ENCODE measurements at places on chromosomes 13 and 19.
A peak's percentile ranks its signal among the peaks of the same experiment; 100 is the strongest.

GRCh38 chr19:11247391-11247790 lies 8.0 kb downstream of the ANGPTL8 start:
- no peak for DNase-seq

DNA sequence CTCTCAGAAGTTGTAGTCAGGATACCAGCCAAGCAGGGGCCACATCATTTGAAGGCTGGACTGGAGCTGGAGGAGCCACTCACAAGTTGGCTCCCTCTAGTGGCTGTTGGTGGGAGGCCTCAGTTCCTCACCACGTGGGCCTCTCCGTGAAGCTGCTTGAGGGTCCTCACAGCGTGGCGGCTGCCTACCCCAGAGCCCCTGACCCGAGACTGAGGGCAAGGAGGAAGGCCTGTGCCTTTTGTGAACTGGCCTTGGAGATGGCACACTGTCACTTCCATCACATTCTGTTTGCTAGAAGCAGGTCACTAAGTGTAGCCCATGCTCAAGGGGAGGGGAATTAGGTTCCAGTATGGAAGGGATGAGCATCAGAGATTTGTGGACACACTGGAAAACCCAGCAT lies 14.6 kb downstream of the GNA11 start:
- peak; percentile 81 for DNase-seq

DNA sequence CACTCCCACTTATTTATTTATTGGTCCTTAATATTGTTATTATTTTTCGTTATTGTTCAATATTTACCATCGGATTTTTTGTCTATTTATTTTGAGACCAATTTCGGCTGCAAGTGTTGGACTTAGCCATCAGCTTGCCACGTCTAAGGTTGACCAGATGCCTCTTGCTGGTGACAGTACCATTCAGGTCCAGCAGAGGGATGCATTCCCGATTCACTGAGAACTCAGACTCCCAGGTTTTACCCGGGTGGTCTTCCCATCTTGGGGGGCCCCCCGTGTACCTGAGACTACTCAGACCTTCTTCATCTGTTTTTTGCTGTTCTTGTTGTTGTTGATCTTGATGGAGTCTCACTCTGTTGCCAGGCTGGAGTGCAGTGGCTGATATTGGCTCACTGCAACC lies 1435.2 kb downstream of the UQCRFS1 start:
- no peak for DNase-seq

DNA sequence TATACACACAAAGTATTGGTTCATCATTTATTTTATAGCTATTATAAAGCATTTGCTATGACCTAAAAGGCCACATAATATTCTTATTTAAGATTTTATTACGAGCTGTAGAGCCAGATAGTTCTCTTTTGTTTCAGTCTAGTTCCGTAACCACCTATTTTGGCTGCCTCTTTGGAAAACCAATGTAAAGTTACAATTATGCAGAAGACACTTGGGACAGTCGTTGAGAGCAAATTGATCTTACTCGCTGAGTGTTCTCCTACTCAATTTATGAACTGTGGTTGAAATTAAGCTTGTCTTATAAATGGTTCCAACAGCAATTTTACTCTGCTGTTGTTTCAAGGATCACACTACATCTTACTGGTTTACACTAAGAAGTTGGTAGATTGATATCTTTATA lies 122.3 kb downstream of the SLC7A1 start:
- no peak for DNase-seq

DNA sequence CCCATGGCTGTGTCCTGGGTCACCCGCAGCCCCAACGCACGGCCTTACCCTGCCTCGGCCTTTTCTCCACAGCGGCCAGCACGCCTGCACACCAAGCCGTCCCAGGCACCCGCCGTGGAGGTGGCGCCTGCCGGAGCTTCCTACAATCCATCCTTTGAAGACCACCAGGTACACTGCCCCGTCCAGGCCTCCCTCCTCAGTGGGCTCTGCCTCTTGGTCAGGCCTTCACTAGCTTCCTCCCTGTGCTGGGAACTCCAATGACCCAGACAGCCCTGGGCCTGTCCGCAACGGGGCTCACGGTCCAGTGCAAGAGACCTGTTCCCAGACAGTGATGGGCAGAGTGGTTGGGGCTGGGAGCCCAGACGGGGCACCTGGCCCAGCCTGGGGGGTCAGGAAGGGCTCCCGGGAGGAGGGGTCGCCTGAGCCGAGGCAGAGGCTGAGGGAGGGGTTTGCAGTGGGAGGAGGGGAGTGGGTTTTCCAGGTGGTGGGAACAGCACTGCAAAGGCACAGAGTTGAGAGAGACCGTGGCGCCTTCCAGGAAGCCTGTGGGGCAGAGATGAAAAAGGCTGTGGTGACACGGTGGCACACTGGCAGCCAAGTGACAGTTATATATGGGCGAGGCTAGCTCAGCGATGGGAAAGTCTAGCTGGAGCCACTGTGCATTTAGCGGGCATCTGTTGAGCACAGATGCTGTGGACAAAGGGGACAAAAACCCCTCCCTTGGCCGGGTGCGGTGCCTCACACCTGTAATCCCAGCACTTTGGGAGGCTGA lies 7.3 kb downstream of the NOP53 start:
- DNase-seq: no peak

GRCh38 chr19:34734537-34735103 lies 577 bp downstream of the ZNF181 start:
- DNase-seq: no peak

- no peak for DNase-seq
Measured at GRCh38 chr13:110354715-110355473, 47.8 kb downstream of the COL4A2 start.

DNA sequence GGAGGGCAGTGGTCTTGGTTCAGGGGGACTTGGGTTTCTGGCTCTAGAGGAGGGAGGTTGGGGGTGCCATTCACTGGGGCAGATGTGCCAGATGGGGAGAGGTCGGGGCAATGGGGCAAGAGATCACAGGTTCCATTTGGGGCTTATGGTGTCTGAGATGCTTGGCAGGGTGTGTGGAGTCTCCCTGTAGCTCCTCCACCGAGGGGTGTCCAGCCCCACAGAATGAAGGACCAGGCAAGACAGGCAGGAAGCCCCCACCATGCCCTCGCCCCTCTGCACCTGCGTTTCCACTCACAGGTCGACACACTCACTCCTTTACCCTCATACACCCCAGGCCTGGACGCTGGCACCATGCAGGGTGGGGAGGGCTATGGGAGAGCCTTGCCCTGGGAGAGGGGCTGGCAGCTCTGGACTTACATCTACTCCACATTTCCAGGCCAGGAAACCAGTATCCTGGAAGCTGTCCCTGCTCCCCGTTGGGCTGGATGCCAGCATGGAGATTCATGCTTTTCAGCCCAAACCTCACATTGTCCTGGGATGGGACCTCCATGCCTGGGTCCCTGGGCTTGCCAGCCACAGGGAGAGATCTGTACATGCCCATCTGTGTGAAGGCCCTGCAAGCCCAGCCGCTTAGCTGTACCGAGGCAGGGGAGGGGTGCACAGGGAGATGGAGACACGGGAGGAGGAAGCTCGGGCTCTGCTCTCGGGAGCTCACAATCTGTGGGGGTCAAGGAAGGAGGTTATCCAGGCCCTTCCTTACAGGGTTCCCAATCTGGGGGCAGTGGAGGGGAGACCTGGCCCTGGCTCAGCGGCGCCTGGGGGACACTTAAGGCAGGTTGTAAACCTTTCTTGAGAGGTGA lies 77.1 kb downstream of the CHST8 start:
- no peak for DNase-seq

DNA sequence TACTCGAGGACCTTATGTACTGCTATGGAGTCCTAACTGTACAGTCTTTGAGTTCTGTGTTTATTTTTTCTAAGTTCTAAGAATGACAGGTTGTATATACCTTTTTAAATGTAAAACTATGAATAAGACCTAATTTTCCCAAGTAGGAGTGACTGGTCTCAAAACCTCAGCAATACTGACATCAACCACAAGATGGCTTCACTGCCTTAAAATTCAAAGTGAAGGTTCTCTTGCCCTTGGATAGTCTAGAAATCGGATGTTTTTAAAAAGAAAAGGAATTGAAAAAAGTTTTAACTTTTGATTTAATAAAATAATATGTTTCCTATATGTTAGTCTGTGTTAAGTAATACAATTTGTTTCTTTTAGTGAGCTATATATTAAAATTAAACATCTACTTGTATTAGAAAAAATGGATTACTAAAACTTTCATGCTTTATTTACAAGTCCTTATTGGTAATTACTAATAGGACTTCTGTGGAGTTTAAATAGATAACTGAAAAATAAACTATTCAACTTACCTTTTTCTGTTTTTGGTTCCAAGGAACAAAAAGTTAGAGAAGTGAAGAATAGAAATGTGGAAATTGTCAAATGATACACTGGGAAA lies 52.0 kb downstream of the TDRD3 start:
- DNase-seq: no peak

DNA sequence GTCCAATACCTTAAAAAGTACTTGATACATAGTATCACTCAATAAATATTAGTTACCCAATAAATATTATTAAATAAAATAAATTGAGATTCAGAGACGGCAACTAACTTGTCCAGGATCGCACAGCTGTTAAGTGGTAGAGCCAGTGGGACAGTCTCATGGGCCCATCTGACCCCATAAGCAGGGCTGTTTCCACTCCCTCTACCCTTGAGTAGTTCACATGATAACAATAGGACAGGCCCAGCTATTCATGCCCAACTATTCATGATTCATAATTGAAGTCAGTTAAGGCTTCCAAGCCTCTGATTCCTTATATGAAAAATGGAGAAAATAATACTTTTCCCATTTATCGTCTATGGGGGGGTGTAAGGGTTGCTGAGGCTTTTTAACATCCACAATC lies 78.2 kb downstream of the C13orf42 start:
- no peak for DNase-seq

DNA sequence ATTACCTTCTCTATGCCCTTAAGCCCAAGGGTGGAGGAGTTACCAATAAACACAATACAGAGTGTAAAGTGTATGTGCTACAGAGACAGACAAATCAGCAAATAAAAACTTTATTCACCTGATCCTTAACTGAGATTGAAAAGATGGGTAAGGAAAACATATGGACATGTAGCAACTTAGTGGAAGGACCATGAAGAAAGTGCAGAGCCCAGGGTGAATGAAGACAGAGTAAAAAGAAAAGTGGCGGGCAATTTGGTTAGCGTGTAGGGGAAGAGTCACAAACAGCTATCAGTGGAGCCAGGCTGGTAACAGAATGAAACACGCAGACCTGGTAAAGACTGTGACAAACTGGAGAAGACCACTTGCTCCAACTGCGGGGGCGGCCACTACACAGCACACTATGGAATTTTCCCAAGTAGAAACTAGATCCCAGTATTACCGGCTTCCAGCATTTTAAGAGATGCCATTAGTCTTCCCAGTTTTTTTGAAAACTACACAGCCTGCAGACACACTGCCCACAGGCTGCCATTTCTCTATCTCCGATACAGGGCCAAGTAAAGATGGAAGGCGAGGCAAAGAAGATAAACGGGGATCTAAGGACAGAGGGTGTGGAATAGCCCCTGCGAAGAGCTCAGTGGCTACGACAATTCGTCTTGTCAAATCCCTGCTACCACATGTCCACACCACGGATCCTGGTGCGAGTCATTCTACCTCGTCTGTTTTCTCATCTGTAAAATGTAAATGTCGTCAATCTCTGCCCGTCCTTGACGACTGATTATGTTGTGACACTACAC lies 1.2 kb downstream of the UQCRFS1 start:
- DNase-seq: peak; percentile 21

DNA sequence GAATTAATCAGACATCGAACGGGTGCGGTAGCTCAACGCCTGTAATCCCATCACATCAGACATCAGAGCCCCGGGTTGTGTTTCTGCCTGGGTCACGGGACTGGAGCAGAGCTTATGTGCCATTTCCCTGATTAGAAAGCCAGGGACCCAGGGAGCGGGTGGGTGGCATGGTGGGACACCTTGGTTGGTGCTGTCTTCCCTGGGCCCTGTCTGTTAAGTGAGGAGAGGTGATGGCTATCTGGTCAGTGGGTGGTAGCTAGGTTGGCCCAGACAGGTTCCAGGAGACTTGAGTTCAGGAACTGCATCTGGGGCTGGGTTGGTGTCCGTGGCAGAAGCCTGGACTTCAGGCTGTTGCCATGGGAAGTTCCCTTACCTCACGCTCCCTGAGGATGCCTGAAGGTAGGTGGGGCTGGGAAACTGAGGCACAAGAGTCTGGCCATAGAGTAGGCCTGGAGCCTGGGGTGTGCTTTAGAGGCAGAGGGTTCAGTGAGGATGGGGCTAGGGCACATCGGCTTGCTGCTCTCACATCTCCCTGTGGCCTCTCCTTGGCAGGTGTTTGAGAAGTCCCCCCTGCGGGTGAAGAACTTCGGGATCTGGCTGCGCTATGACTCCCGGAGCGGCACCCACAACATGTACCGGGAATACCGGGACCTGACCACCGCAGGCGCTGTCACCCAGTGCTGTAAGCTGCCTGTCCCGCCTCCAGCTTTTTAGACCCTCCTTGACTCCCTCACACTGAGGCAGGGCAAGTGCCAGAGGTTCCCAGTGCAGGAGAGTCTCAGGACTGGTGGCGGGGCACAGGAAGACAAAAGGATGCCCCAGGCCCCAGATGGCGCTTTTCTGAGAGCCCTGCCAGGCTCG lies 2.1 kb downstream of the RPL18A start:
- DNase-seq: no peak

DNA sequence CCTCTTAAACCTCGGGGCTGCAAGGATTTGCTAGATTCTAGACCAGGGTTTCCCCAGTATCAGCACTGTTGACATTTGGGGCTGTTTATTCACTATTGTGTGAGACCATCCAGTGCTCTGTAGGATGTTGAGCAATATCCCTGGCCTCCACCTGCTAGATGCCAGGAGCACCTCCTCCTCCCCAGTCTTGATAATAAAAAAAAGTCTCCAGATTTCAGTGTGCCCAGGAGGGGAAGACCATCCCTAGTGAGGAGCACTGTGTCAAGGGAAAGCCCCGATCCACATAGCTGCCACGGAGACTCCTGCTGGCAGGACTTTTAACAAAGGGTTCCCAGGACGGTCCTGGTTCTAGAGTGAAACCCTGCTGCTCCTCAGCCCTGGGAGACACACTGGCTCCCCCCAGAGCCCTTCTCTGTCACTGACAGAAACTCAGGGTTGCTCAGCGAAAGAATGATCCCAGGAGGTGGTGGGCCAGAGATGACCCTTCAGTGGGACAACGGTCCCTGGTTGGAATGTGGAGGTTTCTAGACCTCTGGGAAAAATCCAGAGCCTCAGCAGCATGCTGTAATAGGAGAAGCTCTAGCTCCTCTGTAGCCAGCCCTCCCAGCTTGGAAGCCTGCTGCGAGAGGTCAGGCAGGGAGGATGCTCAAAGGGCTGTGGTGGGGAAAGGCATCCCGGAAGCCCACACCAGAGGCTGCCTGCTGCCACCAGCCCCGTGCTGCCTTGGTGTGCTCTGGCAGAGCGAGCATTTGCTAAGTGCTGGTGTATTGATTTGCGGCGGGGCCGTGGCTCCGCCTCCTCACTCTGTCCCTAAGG lies 20.3 kb downstream of the LYL1 start:
- no peak for DNase-seq

Measured in stimulated activated CD4-positive, alpha-beta T cell treated with anti-CD3 and anti-CD28 coated beads, Interleukin-2, amount 100 ng/mL, for 24 hours (primary cell).